ENCODE measurements at places on chromosomes 16 and 17.
A peak's percentile ranks its signal among the peaks of the same experiment; 100 is the strongest.

GRCh38 chr16:57175896-57176295 is 9.9 kb downstream of the PSME3IP1 start:
- no peak for DNase-seq

- no peak for DNase-seq
These were observed 8.3 kb upstream of the ST6GALNAC2 start for GRCh38 chr17:76593959-76594358.

- peak; percentile 65 for DNase-seq
These were observed 647 bp downstream of the UNK start for GRCh38 chr17:75785016-75785890.

- no peak for DNase-seq
These were observed 1.3 kb upstream of the MTSS2 start for GRCh38 chr16:70687102-70687511.

DNA sequence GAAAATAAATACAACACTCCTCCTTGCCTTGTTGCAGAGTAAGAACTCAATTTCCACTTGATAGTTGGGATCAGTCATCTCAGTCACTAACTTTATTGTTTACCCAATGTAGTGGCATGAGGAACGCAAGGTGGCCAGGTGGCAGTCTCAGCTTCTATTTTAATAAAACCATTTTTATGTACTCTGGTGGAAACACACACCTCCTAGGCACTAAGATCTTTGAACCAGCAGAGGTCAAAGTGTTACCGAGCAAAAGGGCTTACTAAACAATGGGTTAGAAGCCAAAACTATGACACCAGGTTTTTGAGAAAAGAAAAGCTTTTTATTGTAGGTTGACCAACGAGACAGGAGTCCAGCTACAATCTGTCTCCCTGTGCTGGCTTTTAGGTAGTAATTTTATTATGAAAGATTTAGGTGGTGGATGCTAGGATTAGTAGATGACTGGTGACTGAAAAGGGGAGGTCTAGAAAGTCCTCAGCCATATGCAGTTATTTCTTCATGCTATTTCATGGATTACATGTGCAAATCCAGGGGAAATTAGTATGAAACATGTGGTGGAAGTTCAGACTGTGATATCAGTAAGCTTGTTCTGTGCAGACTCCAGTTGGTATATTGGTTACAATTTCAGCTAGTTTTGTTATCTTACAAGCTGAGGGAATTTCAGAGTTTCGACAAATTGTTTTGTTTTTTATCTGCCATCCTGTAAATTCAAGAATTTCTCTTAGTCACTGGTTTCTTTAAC is 122.3 kb downstream of the PCTP start:
- DNase-seq: no peak

DNA sequence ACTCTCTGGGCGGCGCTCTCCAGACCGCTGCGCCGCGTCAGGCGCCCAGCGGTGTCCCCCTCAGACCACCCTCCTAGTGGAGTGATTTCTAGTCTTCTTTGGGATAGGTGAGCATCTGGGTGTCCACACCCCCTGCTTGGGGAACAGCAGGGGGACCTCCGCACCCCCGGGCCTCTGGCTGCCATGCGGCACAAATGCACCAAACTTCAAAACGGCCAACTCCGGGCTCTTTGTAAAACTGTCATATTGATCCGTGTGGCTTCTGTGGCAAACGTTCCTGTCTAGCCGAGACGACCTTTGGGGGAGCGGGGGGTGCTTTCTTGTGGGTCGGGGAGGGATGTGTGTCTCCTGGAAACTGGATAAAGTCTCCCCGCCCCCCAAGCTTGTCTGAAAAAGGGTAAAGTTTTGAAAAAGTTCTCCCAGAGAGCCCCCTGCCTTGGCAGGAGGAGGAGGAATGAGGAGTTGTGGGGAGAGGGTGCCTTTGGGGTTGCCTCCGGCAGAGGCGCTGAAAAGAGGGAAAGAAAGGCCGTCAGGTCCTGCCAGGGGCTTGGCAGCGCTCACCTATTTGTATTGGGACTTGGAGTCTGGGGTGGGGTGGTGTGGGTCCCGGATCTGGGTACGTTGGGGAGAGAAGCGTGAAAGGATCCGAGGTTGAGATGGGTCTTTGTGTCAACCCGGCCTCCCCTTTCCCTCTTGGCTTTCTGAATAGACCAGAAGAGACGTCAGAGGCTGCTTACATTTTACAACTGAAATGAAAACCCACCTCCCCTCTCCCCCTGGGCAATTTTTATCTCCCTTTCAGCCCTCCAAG is 2.2 kb upstream of the CHD3 start:
- DNase-seq: no peak

DNA sequence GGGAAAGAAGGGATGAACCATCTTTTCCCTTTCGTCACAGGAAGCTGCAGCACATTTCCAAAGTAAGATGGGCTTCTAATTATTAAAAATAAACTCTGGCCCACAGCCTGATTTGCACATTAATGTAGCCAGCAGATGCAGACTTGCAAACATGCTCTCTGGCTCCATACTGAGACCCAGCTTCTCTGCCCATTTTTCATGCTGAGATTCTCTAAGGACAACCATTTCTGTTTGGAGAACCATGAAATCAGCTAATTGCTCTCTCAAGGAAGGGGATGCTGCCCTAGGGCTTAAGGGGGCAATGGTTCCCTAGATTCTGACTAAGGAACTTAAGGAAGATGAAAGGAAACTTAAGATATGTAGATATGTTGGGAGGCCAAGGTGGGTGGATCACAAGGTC is 63.0 kb upstream of the CES5A start:
- DNase-seq: no peak

- peak; percentile 83 for DNase-seq
These were observed 8.5 kb downstream of the TIMM22 start for GRCh38 chr17:1005361-1005946.

DNA sequence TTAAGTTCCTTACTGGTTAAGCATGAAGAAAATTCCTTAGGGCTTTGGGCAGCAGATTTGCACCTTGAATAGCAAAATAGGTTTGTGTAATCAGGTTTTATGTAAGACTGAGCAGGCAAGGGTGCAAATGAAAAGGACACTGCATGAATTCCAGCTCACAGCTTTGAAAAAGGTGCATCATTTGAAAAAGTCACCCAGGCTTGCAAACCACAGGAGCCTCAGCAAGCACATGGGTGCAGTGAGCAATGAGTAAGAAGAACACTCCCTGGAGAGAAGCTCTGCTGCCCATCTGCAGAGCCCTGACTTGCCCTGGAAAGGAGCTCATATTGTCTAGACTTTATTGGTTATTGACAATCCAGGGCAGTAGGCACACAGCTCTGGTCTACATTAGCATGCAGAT is 165.6 kb upstream of the KCNJ16 start:
- no peak for DNase-seq

DNA sequence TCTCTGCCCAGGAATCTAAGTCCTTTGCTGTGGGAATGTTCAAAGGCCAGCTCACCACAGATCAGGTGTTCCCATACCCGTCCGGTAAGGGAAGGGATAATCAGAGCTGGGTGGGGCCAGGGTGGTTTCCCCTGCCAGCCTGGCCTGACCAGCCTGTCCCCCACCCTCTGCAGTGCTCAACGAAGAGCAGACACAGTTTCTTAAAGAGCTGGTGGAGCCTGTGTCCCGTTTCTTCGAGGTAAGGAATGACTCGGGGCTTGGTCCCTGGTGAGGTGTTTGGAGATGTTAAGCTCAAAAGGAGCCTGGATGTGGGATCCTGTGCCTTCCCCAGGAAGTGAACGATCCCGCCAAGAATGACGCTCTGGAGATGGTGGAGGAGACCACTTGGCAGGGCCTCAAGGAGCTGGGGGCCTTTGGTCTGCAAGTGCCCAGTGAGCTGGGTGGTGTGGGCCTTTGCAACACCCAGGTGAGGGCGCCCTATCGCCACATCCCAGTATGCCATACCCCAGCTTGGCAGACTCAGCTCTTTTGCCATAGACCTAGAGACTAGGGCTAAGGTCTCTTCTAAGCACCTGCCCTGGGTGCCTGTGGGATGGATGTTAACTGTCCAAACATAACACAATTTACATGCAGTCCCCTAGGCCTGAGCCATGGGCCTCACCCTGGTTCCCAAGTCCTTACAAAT is 997 bp downstream of the ACADVL start:
- DNase-seq: no peak

- DNase-seq: no peak
These were observed 11.9 kb upstream of the PVALEF start for GRCh38 chr17:81153340-81153803.

- no peak for DNase-seq
These were observed 218.7 kb upstream of the RBFOX1 start for GRCh38 chr16:7113949-7114348.

- DNase-seq: no peak
These were observed 31.2 kb downstream of the XYLT1 start for GRCh38 chr16:17439580-17439979.

All from ascending aorta (tissue), 2 donors.